Stimulated activated CD4-positive, alpha-beta T cell treated with anti-CD3 and anti-CD28 coated beads, Interleukin-15, amount 100 ng/mL, for 1 hour (primary cell): ENCODE measurements at places on chromosomes 6 and 20.

DNA sequence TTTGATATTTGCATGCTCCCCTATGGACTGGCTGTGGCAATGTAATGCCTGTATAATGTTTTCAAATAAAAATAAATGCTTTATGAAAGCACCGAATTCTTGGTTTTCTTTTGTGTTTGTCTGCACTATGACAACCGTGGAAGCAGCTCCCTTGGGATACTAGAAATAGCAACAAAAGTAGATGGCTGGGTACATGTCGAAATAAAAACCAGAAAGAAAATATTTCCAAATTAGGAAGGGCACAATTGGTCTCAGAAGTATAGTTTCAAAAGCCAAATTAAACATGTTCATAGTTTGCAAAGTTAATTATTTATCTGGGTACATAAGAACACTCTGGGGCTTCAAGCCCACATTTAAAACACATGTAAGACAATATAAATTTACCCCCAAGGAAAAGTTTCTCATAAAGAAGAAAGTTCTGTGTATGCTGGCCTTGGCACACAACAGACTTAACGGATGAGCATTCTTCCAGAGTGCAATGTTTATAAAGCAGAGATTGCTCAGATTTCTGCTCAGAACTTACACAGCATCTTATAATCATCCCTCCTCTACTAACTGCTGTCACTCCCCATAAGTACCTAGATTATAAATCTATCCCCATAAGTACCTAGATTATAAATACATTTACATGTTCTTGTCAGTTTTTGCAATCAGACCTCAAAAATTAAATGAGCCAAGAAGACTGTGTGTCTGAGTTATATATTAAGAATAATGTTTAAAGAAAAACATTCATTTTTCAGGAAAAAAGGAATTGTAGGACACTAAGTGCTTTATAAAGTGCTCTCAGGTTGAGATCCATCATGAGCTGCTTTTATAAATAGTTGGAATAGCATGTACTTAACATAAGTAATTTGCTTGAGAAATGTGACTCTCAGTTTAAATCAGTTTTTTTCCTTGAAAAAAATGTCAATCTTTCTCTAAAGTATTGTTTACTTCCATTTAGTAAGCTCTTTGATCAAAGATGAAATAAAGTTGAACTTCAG, 230.2 kb upstream of the PLN start:
- DNase-seq: no peak

GRCh38 chr6:95017922-95018321, 559.4 kb upstream of the MANEA start:
- DNase-seq: no peak

DNA sequence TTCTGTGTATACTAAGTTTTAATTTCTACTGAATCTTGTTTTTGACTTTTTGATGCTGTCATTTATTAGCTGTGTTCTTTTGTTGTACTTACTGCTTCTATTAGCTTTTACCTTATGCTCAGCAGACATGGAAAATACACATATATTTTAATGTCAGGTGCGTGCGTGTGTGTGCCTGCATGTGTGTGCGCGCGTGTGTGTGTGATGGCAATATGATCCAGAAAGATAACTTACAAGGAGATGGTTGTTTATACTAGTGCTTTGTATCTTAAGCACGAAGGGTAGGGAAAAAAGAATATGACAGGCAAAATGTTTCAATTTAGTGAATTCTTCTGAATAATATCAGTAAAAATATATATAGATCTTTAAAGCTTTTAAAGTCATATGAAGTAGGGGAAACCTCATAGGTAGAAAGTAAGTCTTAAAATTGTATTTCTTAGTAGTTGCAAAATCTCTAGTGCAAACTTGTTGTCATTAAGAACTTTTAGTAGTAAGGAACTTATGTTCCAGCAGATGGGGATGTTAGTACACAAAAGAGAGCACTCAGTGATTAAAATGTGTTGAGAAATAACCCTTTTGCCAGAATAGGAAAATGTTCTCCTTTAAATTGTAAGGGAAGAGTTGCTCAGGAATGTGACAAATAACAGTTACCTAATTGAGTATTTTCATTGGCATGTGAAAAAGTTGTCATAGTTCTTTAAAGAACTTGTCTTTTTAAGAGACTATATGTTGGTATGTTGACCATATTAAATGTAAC, 13.2 kb downstream of the QKI start:
- DNase-seq: no peak

- DNase-seq: no peak
Observed at GRCh38 chr6:100593522-100593921, 128.8 kb upstream of the SIM1 start.

DNA sequence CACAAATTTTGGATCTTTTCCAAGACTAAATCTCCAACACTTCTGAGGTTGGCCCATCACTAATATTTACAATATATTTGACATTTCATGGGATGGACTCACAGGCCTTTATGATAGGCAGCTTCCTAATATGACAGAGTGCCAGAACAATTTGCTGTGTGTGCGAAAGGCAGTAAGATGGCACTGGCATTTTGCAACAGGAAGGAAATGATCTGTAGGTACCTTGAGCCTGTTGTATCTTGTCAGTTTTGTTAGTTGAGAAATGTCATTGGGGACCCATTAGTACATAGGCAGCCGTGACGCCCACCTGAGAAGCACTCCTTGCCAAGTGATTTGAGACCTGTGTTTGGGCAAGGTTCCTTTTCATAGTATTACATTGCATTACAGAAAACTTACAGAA, 153.4 kb upstream of the HEY2 start:
- DNase-seq: no peak

- no peak for DNase-seq
Observed at GRCh38 chr6:135936606-135937005, 85.1 kb downstream of the PDE7B start.

- no peak for DNase-seq
Observed at GRCh38 chr6:83265384-83265783, 72.2 kb downstream of the RWDD2A start.

DNA sequence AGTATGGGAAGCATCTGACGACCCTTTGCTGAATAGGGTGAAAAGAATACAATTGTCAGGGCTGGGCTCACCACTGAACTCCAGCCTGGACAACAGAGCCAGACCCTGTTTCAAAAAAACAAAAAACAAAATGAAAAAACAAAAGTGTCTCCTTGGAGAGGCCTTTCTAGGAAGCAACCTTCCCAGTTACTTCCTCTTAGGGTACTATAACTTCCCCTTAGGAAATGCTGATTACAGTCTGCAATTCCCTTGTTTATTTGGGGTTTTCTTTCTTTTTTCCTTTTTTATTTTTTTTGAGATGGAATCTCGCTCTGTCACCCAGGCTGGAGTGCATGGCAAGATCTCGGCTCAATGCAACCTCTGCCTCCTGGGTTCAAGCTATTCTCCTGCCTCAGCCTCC, 20.5 kb upstream of the TTPAL start:
- no peak for DNase-seq

GRCh38 chr6:106194949-106195921, 109.1 kb downstream of the PRDM1 start:
- DNase-seq: no peak

DNA sequence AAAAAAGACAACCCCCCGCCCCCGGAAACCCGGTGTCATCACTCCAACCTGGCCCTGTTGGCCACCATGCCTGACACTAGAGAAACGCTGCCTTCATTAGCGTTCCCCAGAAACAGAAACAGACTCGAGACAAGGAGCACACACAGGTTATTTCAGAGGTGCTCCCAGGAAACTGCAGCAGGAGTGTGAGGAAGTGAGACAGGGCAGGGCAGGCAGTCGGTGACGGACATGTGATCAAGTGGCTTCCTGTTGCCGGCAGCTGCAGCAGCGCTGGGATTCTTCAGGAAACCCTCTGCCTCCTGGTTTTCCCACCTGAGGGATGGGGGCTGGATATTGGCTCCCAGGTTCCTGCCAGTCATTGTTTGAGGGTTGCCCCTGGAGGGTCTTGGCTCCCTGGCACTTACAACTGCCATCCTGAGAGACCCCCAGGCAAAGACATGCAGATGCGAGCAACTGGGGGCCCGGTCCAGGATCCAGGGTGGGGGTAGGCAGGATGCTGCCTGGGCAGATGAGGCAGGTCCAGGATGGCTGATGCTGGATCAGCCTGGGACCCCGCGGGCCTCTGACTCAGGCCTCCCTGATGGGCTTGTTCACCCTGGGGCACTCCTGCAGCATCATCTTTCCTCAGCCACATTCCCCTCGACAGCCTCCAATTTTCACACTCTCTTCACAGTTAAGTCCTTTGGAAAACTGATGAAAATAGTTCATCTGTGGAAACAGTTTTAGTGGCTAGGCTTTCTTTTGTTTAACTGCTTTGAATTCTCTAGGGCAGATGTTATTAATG, 150.7 kb upstream of the SYNDIG1 start:
- DNase-seq: no peak

GRCh38 chr6:29667158-29667557, 10.3 kb downstream of the MOG start:
- no peak for DNase-seq

DNA sequence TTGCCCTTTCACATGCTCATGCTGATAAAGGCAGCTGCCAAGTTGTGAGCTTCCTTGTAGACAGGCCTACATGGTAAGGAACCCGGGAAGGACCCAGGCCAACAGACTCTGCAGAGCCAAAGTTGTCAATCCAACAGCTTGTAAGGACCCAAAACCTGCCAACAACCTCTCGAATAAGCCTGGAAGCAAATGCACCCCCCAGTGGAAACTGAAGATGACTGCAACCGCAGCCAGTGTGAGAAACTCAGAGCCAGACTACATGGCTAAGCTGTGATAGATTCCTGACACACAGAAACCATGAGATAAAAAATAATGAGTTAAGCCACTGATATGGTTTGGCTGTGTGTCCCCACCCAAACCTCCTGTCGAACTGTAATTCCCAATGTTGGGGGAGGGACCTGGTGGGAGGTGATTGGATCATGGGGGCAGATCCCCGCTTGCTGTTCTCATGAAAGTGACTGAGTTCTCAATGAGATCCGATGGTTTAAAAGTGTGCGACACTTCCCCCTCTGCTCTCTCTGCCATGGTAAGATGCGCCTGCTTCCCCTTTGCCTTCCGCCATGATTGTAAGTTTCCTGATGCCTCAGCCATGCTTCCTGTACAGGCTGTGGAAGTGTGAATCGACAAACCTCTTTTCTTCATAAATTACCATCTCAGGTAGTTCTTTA, 18.8 kb upstream of the CLPSL2 start:
- no peak for DNase-seq

GRCh38 chr6:39189915-39190544, 39.2 kb downstream of the KCNK5 start:
- no peak for DNase-seq

GRCh38 chr20:9955646-9956045, 79.1 kb upstream of the ANKEF1 start:
- no peak for DNase-seq

GRCh38 chr20:44056010-44056698, 130.8 kb downstream of the JPH2 start:
- DNase-seq: no peak

DNA sequence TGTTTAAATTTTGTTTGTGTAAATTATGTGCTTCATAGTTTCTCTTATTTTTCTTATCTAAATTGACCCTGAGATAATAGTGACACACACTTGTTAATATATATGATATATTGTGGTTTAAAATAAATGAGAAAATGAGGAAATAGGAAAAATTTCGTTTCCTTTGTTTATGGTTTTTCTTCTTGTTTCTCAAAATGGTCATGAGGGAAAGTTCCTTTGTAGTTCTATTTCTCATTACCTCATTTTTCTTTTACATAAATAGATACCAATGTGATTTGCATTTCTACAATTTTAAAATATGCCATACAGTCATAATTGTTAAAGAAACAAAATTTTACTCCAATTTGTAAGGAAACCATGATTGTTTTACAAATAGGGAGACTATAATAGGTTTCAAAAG, 9.2 kb downstream of the OR2A4 start:
- DNase-seq: no peak

GRCh38 chr6:158529629-158530028, 30.3 kb upstream of the TMEM181 start:
- DNase-seq: no peak

DNA sequence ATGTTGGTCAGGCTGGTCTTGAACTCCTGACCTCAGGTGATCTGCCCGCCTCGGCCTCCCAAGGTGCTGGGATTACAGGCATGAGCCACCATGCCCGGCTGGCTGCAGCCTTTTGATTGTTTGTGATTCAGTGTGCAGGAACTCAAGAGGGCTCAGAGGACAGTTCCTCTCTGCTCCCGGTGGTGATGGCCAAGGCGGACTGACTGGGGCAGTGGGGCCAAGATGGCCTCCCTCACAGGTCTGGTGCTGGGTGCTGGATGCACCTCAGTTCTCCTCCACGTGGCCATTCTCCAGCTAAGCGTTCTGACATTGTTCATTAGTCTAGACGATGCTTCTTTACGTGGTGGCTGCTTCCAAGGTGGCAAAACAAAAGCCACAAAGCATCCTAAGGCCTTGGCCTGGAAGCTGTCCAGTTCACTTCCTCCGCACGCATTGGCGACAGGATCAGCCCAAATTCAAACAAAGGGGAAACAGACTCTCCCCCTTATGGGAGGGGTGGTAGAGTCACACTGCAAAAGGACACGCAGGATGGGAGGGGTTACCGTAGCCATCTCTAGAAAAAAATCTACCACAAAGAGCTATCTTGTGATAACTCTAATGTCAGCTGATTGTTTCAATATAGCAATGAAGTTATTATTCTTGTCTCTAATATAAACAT, 146.9 kb downstream of the FOXC1 start:
- no peak for DNase-seq

DNA sequence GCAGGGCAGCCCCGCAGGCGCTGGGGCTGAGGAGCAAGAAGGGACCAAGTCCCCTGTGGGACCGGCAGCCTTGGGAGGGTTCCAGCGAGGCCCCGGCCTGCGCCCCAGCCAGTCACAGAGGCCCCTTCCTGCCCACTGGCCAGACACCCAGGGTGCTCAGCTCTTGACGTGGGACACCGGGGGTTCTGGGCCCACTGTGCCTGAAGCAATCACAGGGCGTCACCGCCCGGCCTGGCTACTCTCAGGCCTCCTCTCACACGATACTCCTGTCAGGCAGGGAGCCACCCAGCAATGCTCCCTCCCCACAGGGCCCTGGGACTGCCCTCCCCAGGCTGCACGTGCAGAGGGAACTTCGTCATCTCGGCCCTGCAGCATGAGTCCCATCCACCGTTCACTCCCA, 14.5 kb downstream of the TAF4 start:
- no peak for DNase-seq

- DNase-seq: no peak
Observed at GRCh38 chr20:13934992-13935894, 55.2 kb downstream of the SEL1L2 start.

- no peak for DNase-seq
Observed at GRCh38 chr6:22926790-22927354, 357.5 kb downstream of the HDGFL1 start.

DNA sequence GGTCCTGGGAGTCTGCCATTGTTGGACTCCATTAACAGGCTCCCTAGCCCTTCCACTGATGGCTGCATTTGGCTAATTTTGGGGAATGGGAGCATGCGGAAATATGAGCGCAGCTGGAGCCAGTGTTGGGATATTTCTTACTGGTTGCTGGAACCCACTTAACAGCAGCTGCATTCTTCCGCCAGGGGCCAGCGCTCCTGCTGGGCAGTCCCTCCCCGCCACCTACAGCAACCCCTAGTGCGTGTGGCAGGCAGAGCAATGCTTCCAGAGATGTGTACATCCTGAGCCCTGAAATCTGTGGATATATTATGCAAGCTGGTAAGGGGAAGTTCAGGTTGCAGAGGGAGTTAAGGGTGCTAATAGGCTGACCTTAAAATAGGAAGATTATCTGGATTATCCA, 16.4 kb downstream of the CST8 start:
- DNase-seq: no peak
